ENCODE measurements at places on chromosomes 12 and 14.

- DNase-seq, result no peak
Observed at GRCh38 chr12:7128681-7129286, at the start of gene RBP5. Gene RBP5, minus strand, starts transcription at chr12:7128889. Its CDS starts 114 bp downstream, at chr12:7128775.

GRCh38 chr12:29792132-29792531, 8.4 kb upstream of the TMTC1 start:
- no peak for DNase-seq

DNA sequence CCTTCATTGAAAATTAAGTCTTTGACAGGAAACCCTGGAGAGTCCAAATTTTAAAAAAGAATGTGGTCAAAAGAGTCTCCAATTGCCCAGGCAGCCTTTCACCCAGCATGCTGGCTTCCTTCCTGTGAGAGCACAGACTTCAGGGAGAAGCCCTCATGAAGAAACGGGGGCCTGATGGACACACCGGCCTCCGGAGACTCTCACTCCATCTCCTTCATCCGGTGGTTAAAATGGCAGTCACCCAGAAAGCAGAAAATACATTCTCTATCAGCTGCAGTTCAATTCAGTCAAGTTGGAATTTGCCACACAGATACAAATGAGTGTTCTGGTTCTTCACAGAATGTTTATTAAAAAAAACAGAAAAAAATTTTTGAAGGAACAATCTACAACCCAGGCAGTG, 56.5 kb downstream of the CPM start:
- no peak for DNase-seq

- DNase-seq, result no peak
Observed at GRCh38 chr12:95200128-95200894, 17.0 kb downstream of the FGD6 start.

- no peak for DNase-seq
Observed at GRCh38 chr12:116068853-116069252, 208.6 kb downstream of the MED13L start.

GRCh38 chr14:26200687-26201086, 397.1 kb downstream of the NOVA1 start:
- DNase-seq, result no peak

Data from esophagus squamous epithelium (tissue), 5 donors.